ENCODE measurements at places on chromosomes 6 and 20. TPM values are rescaled to one million over a fixed set of nuclear protein-coding genes. Genes with fewer than 3 reads are reported as not detected.

HLA-DQB1 gene
- not detected for total RNA-seq

PTPRK gene
- 50.3 TPM for total RNA-seq

- no peak for DNase-seq
Measured at GRCh38 chr6:158574800-158575199, 14.9 kb downstream of the TMEM181 start.

GRCh38 chr20:37984018-37984785, 49.1 kb downstream of the TTI1 start:
- no peak for DNase-seq

- DNase-seq: no peak
Measured at GRCh38 chr20:57267158-57267821, 849 bp upstream of the BMP7 start.

- no peak for DNase-seq
Measured at GRCh38 chr20:60240986-60241385, 282.8 kb downstream of the CDH26 start.

DNA sequence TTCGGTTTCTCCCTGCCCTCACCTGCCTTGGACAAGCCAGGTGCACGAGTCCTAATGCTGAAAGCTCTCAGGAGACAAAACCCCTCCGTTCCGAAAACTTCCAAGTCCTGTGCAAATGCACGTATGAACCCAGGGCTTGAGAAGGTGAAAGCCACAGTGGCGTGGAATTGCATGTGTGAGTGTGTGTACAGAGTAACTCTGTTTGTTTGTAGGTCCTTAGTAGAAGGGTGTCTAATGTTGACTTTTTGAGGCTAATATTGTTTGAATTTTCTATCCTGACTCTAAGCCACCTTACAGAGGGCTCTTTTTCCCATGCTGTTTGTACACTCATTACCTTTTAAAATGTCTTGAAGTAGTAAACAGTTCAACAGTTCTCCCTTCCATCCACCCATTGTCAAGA, 129.1 kb downstream of the FOXA2 start:
- DNase-seq: no peak
